Fibroblast of upper back skin (primary cell): ENCODE measurements at places on chromosomes 4 and X.

DNA sequence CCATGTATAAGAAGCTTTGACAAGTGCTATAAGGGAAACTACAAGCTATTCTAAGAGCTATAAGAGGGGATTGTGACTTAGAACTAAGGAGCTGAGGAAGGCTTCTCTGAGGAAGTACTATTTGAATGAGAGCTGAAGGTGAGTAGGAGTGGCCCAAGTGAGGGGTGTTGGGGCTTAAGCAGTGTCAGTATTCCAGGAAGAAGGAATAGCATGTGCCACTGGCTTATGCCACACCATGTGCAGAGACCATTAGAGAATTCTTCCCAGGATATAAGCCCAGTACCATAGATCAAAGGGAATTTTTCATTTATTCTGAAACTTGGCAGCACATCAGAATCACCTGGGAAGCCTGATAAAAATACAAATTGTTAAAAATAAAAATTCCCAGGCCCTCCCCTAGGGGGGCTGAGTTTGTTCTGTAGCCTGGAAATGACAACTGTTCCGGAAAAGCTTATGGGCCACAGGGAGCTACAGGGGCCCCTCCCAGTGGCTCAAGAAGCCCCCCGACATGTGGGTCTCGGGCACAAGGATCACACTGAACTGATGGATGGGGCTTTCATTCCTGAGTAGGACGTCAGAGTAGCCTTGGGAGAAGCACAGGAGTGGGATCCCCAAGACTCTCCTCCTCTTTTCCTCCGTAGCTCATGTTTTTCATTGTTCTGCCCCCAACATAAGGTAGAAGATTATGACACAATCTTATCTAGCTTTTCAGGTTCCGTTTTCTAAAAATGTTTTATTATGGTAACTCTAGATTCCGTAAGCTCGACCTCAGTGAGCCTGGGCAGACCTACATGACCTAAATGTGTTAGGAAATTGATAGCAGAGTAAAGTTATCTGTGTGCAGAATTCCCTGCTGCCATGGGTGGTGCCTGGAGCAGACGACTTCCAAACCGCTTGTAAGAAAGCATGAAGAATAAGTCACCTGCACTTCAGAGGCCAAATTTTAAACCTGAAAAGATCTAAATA, 119.3 kb downstream of the AFF1 start:
- no peak for DNase-seq

DNA sequence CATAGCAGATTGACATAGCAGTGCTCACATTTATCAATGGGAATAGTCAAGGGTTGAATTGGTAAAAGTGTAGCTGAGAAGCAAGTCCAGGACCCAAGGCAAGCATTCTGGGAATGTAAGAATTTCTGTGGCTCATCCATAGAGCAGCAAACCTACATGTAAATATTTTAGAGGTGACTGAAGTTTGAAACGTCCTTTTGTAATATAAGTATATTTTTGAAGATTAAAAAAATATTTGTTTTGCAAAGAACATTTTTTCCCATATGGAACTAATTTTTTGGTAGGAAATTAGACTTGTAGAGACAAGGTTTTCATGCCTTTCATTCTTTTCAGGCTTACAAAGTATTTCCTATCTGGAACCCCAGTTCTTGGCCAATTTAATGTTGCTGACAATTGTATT, 104.0 kb downstream of the TEX13A start:
- peak; percentile 59 for DNase-seq

GRCh38 chrX:84469226-84469625, 33.0 kb downstream of the HDX start:
- DNase-seq, result peak; percentile 25

DNA sequence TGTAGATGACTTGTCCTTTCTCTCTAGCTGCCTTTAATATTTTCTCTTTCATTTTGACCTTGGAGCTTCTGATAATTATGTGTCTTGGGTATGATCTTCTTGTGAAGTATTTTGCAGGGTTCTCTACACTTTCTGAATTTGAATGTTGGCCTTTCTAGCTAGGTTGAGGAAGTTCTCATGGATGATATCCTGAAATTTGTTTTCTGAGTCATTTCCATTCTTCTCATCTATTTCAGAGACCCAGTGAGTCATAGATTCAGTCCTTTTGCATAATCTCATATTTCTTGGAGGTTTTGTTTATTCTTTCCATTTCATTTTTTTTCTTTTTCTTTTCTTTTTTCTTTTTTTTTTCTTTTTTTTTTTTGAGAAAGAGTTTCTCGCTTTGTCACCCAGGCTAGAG, 585.7 kb upstream of the PABPC4L start:
- DNase-seq, result no peak

GRCh38 chr4:55435141-55435841, 39.5 kb downstream of the TMEM165 start:
- DNase-seq, result peak; percentile 29

GRCh38 chr4:87913896-87914295, 61.6 kb upstream of the SPP1 start:
- peak; percentile 4 for DNase-seq

DNA sequence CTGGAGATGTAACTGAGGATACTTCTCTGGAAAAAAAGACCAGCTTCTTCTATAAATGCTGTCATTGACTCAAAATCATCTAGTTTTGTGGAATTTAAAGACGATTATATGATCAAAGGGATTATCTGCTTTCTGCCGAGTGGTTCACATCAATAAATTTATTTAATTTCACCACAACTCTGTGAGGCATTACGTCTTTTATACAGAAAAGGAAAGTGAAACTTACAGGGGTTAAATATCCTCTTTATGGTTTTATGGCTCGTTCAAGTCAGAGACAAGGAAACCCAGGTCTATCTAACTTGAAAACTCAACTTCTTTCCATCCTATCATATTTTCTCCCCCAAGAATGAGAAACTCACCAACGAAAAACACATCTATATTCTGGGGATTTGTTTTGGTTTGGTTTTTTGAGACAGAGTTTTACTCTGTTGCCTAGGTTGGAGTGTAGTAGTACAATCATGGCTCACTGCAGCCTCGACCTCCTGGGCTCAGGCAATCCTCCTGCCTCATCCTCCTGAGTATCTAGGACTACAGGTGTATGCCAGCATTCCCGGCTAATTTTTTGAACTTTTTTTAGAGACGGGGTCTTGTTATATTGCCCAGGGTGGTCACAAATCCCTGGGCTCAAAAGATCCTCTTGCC, 377.9 kb upstream of the EMCN start:
- no peak for DNase-seq

DNA sequence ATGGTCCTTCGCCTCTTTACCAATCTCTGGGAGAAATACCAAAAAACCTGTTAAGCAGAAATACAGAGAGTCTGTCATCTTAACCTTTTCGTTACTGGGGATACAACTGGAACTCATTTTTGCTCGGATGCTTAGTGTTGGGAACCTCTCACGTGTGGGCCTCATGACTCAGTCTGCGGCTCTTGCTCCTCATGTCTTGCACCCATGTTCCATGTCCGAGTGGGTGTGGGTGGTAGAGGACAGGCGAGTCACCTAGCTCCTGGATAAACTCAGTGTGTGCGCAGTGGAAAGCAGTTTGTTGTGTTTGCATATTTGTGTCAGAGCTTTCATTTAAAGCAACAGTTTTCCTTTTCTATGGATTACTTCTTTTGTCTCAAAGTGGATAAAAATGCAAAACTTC, 70.6 kb downstream of the TNIP2 start:
- no peak for DNase-seq

DNA sequence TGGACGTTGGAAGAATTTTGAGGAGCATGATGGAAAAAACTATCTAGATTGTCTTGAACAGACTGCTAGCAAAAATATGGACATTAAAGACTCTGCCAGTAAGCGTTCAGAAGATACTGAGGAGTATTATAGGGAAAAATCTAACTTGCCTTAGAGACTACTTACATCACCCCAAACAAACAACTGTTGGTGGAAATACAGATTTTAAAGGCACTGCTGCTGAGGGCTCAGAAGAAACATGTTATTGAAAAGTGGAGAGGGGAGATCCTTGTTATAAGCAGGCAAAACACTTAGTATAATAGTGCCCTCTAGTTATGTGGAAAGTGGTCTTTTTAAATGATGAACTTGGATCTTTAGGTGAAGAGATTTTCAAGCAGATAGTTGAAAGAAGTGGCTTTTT, 29.2 kb downstream of the MAD2L1 start:
- DNase-seq, result no peak

DNA sequence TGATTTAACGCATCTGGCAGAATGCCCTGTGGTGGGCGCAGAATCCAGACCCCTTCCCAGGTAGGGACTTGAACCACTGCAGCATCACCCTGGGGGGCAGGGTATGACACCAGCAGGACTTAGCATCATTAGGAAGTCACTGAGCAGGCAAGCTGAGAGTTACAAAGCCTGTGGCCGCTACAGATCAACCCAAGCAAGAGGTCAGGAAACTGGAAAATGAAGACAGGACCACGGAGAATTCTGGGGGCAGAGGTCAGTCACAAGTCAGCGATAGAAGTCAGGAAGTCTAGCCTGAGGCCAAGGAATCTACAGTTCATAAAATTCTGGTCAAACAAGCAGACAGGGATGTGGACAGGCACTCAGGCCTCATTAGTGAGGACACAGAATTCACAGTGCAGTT, 108.4 kb downstream of the CHIC2 start:
- no peak for DNase-seq

GRCh38 chr4:55303760-55304165, 42.3 kb upstream of the SRD5A3 start:
- DNase-seq, result peak; percentile 50

- no peak for DNase-seq
Measured at GRCh38 chr4:25477221-25477620, 100.2 kb downstream of the ANAPC4 start.

GRCh38 chr4:52987392-52988056, 125.4 kb downstream of the RASL11B start:
- DNase-seq, result no peak

- peak; percentile 53 for DNase-seq
Measured at GRCh38 chrX:11105080-11105479, 6.1 kb upstream of the HCCS start.

DNA sequence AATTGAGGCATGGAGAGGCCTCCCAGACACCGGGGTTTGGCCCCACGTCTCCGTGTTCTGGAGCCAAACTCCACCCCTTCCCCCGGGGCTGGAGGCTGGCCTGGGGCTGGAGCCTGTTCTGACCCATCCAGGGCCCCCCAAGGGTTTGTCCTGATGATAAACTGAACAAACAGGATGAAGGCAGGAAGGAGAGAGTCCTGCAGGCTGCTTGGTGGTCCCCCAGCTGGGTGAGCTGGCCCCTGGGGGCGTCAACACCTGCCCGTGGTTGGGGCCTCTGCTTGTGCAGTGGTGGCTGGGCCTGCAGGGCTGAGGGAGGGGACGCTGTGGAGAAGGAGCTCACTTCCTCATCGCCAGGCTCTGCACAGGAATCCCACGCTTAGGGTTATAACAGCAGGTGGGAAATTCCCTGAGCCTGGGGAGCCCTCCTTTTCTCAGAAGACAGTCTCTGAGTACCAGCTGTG, 2.3 kb downstream of the SH3TC1 start:
- DNase-seq, result no peak

DNA sequence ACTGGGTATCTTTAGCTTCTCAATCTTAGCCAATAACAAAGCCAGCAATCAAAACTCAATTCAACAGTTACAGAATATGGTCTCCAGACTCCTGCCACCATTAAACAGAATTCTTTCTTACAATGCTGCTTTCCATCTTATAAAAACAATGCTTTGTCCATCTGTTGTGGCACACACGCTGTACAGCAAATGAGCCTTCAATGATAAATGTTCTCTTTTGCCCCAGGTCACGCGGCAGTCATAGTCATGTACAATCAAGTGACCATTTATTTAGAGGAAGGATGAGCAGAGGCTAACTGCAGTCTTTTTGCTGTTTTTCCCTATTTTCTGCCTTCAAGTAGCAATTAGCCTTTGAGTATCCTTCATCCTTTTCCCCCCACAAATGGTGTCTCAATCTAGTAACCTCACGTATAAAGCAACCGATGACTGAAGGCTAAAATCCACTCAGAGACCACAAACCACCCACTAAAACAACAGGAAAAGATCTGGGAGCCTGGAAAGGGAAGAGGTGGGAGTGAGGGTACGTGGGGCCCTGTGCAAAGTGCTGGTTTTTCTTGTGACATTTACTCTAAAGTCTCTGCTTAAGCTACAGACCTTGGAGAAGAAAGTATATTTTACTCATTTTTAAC, 24.4 kb downstream of the TRIM2 start:
- DNase-seq, result no peak

DNA sequence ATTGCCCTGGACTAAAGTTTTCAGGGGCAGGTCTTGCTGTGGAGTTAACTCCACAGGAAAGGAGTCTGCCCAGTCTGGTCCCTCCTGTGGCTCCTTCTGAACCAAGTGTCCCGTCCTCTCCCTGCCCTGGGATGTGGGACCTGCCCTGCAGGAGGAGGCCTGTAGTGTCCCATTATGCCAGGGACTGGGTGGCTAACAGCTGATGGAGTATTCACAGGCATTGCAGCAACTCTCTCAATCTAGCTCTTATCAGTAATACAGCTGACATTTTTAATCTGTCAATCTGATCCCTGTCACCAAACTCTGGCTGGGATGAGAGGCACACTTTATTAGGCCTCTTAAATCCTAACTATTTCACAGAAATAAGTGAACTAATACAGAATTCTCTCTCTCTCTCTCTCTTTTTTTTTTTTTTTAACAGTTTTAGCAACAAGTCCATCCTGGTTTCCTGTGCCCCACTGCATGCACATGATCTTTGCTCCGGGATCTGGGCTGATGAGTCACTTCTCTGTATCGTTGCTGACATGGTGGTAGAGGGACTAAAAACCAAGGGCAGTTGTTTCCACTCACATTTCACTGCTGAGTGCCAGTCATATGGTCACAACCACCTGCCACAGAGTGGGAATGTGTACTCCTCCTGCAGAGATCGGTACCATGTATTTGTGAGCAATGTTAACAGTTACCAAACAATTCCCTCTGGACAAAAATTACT, 39.1 kb downstream of the HAND2 start:
- DNase-seq, result peak; percentile 60

DNA sequence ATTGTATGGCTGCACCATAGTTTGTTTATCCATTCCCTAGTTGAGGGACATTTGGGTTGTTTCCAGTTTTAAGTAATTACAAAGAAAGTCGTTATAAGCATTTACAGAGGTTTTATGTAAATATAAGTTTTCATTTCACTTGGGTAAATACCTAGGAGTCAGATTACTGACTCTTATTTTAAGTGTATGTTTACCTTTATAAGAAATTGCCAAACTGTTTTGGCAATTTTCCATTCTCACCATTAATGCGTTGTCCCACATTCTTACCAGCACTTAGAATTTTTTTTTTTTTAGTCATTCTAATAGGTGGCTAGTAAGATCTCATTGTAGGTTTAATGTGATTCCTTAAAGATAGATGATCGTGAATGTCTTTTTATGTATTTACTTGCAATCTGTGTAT, 121.5 kb upstream of the NR3C2 start:
- no peak for DNase-seq
